ENCODE measurements at places on chromosomes 3 and 15. TPM values are rescaled to one million over a fixed set of nuclear protein-coding genes. Genes with fewer than 3 reads are reported as not detected.

DNA sequence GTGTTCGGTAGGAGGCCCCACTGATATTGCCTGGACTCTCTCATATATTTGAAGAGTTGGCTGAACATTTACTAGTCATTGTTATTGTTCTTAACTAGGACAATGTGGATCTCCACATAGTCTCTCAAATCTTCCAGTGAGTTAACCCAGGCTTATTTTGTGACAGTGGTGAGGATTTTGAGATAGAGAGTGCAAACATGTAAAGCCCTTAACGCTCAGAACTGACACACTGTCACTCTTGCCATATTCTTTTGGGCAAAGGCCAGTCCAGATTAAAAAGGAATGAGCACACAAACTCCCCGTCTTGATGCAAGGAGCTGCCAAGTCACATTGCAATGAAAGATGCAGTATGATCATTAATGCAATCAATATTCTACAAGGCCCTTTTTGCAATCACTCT lies 431.9 kb upstream of the AZI2 start:
- H3K27ac ChIP-seq, result no peak overlapping the region
- H3K4me1 ChIP-seq, result no peaks in the 10 kb centered on the region
- H3K4me3 ChIP-seq, result no peak overlapping the region
- no peaks in the 10 kb centered on the region for H3K36me3 ChIP-seq

- H3K4me1 ChIP-seq, result no peaks in the 10 kb centered on the region
- no peak overlapping the region for H3K27ac ChIP-seq
These were observed 49.2 kb downstream of the CDAN1 start for GRCh38 chr15:42687740-42688139.

GRCh38 chr3:23657647-23658046 lies 148.1 kb upstream of the UBE2E1 start:
- DNase-seq, result no peak
- no peak overlapping the region for H3K4me3 ChIP-seq
- no peaks in the 10 kb centered on the region for H3K27me3 ChIP-seq
- H3K27ac ChIP-seq, result no peak overlapping the region

GRCh38 chr3:66038726-66039589 lies at the start of gene MAGI1:
TSS of gene MAGI1 (minus strand) at chr3:66038918. CDS start at chr3:66038308, 610 bp downstream.
- DNase-seq, result no peak
- peak within 1 kb of the TSS; percentile 10 for H3K4me3 ChIP-seq
- peaks cover 51% of the 10 kb centered on the region for H3K27me3 ChIP-seq
- H3K36me3 ChIP-seq, result no peaks in the 10 kb centered on the region
- H3K27ac ChIP-seq, result no peak within 1 kb of the TSS

CFAP20DC gene
- 0.11 TPM for total RNA-seq

FAM81A gene
- not detected for total RNA-seq

NOX5 gene
- not detected for total RNA-seq

SEC22C gene
- total RNA-seq, result 73.6 TPM

TRPM1 gene
- not detected for total RNA-seq

DNA sequence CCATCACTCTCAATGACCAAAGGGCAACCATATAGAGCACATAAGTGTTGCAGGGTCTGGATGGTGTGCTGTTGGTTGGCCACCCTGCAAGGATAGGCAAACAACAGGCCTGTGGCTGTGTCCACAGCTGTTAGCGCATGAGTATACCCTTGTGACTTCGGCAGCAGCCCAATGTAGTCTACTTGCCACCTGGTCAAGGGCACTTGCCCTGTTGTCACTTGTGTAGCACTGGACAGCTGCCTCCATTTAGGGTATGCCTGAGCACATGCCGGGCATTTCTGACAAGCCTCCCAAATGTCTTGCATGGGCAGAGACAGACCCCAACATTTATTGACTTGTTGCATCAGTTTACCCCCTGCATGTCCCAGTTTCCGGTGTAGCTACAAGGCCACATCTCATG lies 12.8 kb downstream of the CCRL2 start:
- H3K27me3 ChIP-seq, result no peaks in the 10 kb centered on the region
- no peak overlapping the region for H3K27ac ChIP-seq
- no peaks in the 10 kb centered on the region for H3K4me1 ChIP-seq
- no peak overlapping the region for H3K4me3 ChIP-seq
- DNase-seq, result no peak
- H3K36me3 ChIP-seq, result no peaks in the 10 kb centered on the region

GRCh38 chr15:50247819-50248655 lies 17.5 kb downstream of the HDC start:
- H3K27me3 ChIP-seq, result no peaks in the 10 kb centered on the region
- H3K27ac ChIP-seq, result peak overlapping the region; percentile 68
- H3K36me3 ChIP-seq, result no peaks in the 10 kb centered on the region
- H3K4me1 ChIP-seq, result peaks cover 16% of the 10 kb centered on the region
- peak overlapping the region; percentile 27 for H3K4me3 ChIP-seq

GRCh38 chr3:193052354-193053045 lies 134.8 kb upstream of the MB21D2 start:
- no peaks in the 10 kb centered on the region for H3K4me1 ChIP-seq
- H3K4me3 ChIP-seq, result no peak overlapping the region
- no peak overlapping the region for H3K27ac ChIP-seq
- no peak for DNase-seq
- H3K27me3 ChIP-seq, result no peaks in the 10 kb centered on the region
- no peaks in the 10 kb centered on the region for H3K36me3 ChIP-seq

GRCh38 chr3:190338717-190339116 lies 16.5 kb upstream of the CLDN1 start:
- H3K27me3 ChIP-seq, result no peaks in the 10 kb centered on the region
- no peak overlapping the region for H3K4me3 ChIP-seq
- no peaks in the 10 kb centered on the region for H3K36me3 ChIP-seq
- no peaks in the 10 kb centered on the region for H3K4me1 ChIP-seq

DNA sequence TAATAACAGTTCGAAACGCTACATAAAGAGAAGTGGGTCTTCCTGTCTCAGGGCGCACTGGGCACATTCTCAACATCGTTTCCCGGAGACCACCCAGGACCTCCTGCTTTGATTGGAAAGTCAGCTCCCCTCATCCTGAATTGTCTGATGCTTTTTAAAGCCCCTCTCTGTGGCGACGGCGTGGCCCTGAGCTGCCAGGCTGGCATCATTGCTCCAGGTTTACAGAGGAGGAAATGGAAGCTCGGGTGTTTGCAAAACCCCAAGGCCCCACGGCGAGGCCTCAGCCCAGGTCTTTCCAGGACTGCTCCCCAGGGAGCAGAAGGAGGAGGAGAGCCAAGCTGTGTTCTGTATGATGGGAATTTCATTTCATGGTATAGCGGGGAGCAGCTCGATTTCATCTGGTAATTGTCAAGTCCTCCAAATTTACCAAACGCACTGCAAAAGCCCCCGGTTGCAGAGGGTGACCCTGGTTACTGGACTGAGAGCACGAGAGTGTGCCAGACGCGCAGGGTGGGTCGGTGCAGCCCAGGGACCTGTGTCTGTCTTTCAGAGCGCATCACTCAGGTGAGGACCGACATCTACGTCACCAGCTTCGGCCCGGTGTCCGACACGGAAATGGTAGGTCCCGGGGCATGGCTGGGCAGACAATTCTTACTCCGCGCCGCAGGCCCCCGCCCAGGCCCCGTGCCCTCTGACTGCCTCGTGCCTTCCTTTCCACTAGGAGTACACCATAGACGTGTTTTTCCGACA lies 15.9 kb downstream of the GABRA5 start:
- no peak overlapping the region for H3K4me3 ChIP-seq
- H3K27ac ChIP-seq, result no peak overlapping the region
- no peaks in the 10 kb centered on the region for H3K27me3 ChIP-seq
- no peaks in the 10 kb centered on the region for H3K4me1 ChIP-seq

- peak overlapping the region; percentile 64 for H3K27ac ChIP-seq
- no peak for DNase-seq
- H3K36me3 ChIP-seq, result peaks cover 3% of the 10 kb centered on the region
- peaks cover 20% of the 10 kb centered on the region for H3K4me1 ChIP-seq
- H3K27me3 ChIP-seq, result no peaks in the 10 kb centered on the region
- peak overlapping the region; percentile 88 for H3K4me3 ChIP-seq
These were observed 556 bp downstream of the CHP1 start for GRCh38 chr15:41231422-41232226.

GRCh38 chr3:9019259-9019961 lies 56.1 kb upstream of the RAD18 start:
- no peaks in the 10 kb centered on the region for H3K36me3 ChIP-seq
- H3K4me1 ChIP-seq, result no peaks in the 10 kb centered on the region
- no peak overlapping the region for H3K4me3 ChIP-seq

NLGN1 gene
- not detected for total RNA-seq

- no peaks in the 10 kb centered on the region for H3K27me3 ChIP-seq
- no peak overlapping the region for H3K27ac ChIP-seq
- no peak overlapping the region for H3K4me3 ChIP-seq
- H3K36me3 ChIP-seq, result no peaks in the 10 kb centered on the region
- H3K4me1 ChIP-seq, result no peaks in the 10 kb centered on the region
- no peak for DNase-seq
These were observed 195.2 kb downstream of the ALCAM start for GRCh38 chr3:105561876-105562275.

DNA sequence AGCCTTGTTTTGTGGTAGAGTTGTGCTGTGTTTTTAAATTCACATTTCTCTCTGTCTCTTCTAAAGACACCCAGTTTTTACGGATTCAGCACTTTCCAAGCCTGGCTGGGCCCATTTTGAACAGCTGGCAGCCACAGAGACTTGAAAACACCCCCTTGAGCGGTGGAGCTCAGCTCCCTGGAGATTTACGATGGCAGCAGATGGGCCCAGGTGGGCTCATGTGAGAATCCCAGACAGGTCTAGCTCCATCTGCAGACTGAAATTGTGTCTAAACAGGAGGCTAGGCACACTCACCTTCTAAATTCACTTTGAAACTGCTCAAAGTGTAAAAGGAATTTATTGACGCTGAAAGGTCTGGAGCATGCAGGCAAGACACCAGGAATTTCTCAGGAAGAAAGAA lies 232.0 kb upstream of the HES1 start:
- H3K27ac ChIP-seq, result no peak overlapping the region
- no peak overlapping the region for H3K4me3 ChIP-seq
- H3K4me1 ChIP-seq, result no peaks in the 10 kb centered on the region
- no peaks in the 10 kb centered on the region for H3K36me3 ChIP-seq
- no peak for DNase-seq

- no peaks in the 10 kb centered on the region for H3K27me3 ChIP-seq
- no peaks in the 10 kb centered on the region for H3K4me1 ChIP-seq
- no peaks in the 10 kb centered on the region for H3K36me3 ChIP-seq
- no peak overlapping the region for H3K4me3 ChIP-seq
These were observed 88.2 kb downstream of the CPN2 start for GRCh38 chr3:194262925-194263305.

NR1I2 gene
- 0.25 TPM for total RNA-seq

- H3K27ac ChIP-seq, result no peak overlapping the region
- H3K4me3 ChIP-seq, result no peak overlapping the region
- DNase-seq, result no peak
- H3K36me3 ChIP-seq, result no peaks in the 10 kb centered on the region
- H3K27me3 ChIP-seq, result no peaks in the 10 kb centered on the region
These were observed 2.3 kb downstream of the PEAK1 start for GRCh38 chr15:77417602-77418001.

GRCh38 chr3:184874709-184875644 lies 63.0 kb downstream of the VPS8 start:
- H3K36me3 ChIP-seq, result peaks cover 43% of the 10 kb centered on the region
- H3K4me1 ChIP-seq, result no peaks in the 10 kb centered on the region

DNA sequence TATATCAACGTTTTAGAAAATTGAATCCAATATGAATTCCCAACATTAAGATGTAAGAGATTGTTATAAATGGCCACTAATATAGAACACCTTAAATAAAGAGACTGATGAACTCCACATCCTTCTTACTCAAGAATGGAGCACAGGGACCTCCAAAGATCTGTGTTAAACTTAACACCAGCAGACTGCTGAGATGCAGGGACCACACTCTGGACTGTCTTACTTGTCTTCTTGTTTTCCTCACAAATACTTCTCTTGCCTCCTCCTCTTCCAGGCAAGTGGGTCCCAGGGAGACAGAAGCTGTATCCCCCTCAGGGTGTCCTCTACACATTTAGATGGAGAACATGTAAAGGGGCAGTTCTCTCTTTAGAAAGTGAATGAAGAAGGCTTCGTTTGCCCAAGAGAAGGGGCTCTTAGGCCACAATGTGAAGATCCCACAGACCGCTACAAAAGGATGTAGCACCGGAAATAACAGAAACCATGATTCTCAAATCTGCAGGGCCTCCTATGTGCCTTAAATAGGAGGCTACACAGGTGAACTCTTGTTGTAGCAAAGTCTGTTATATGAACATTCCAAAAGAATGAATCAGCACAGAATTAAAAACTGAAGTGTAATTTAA lies 52.2 kb downstream of the SATB1 start:
- no peak overlapping the region for H3K27ac ChIP-seq
- peaks cover 75% of the 10 kb centered on the region for H3K36me3 ChIP-seq
- peaks cover 20% of the 10 kb centered on the region for H3K4me1 ChIP-seq
- no peak overlapping the region for H3K4me3 ChIP-seq
- DNase-seq, result no peak

DNA sequence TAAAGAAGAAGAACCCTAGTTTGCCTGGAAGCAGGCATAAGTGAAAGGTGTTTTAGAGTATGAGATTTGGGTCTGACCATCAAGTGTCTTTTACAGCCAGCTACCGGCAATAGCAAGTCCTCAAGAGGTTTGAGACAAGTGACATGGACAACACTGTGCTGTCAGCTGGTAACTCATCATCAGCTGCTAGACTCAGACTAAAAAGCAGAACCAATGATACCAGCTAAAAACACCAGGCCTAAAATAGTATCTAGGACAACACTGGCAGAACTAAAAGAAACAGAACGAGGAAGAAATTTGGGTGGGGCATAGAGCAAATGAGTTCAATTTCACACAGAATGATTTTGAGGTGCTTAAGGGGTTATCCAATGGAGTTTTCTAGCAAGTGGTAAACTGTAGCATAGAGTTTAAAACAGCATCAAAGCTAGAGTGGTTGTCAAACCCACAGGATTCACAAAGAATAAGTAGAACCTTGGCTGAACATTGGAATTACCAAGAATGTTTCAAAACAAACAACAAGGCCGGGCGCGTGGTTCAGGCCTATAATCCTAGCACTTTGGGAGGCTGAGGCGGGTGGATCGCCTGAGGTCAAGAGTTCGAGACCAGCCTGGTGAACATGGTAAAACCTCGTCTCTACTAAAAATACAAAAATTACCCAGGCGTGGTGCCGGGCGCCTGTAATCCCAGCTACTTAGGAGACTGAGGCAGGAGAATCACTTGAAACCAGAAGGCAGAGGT lies 3.9 kb downstream of the CIAO2A start:
- H3K36me3 ChIP-seq, result peaks cover 17% of the 10 kb centered on the region
- H3K4me1 ChIP-seq, result peaks cover 28% of the 10 kb centered on the region
- no peak overlapping the region for H3K27ac ChIP-seq

GRCh38 chr3:9331171-9331570 lies 31.7 kb upstream of the THUMPD3 start:
- no peak overlapping the region for H3K27ac ChIP-seq
- no peaks in the 10 kb centered on the region for H3K27me3 ChIP-seq
- H3K4me1 ChIP-seq, result no peaks in the 10 kb centered on the region
- no peak overlapping the region for H3K4me3 ChIP-seq

DNA sequence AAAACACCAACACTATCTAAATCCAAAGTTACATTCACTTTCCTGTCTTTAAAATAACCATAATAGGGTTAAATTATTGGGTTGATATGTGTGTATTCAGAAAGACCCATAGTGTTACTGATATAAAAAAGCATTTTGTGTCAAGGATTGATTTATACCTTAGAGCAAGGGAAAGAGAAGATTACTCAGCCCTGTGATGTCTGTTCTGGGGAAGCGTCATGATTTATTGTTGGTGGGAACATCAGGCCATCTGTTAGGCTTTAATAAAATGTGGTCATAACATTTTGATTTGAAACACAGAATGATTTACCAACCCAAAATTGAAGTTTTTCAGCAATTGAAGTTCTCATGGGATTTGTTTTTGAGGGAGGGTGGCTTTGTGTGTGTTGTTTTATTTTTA lies 33.2 kb downstream of the SIDT1 start:
- no peak overlapping the region for H3K4me3 ChIP-seq
- peaks cover 11% of the 10 kb centered on the region for H3K4me1 ChIP-seq
- no peak overlapping the region for H3K27ac ChIP-seq
- H3K27me3 ChIP-seq, result no peaks in the 10 kb centered on the region
- H3K36me3 ChIP-seq, result peaks cover 49% of the 10 kb centered on the region
- no peak for DNase-seq
